ENCODE measurements at places on chromosomes 5 and 9.

- peak; percentile 30 for DNase-seq
These were observed 4.6 kb upstream of the CTNNA1 start for GRCh38 chr5:138748630-138749081.

DNA sequence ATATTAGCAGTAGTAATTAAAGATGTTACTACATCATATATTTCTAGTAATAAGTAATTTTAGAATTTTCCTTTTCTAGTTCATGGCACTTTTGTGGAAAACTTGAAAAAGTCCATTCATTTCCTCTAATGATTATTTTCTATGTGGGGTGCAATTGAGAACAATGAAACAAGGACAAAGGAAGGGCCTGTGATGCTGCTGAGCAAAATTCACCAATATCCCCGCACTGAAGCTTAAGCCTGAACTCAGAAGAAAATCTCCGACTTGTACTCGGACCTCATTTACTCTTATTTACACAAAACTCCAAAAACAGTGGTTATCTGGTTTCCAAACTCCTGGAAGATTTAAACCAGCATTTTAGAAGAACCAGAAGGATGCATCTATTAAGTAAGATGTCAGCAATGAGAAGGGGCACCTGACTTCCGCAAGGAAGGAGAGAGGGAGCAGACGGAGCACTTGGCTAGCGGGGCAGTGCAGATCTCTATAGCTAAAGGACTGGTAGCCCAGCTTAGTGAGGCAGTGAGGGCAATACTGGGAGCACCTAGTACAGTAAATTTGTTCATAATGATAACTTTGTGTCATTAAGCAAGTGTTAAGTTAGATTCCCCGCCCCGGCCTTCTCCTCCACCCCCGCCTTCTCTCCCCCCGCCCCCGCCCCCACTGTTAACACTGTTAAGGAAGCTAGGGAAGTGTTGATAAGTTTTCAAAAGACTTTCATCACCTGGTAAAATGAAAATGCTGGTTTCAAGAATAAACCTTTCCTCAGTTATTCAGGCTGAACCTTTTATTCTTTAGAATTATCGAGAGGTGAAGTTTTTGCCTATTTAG, 123.3 kb downstream of the ZSWIM6 start:
- DNase-seq, result no peak

DNA sequence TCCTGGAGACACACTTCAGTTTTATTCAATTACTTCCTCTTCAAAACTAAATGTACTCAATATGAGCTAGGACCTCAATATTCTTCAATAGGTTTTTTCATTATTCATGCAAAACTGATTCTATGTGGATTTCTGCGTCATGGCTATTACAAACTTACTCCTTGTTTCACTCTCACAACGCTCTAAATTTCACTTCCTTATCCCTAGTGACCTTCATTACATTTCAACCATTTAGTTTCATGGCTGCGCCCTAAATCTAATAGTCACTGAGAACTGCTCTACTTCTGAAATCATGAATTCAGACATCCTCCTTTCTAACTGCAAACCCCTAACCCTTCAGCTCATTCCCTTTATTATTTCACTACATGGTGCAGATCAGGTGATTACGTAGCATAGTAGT, 93.9 kb downstream of the SLC25A46 start:
- DNase-seq, result no peak

- DNase-seq, result no peak
These were observed 376 bp downstream of the ANKRD18B start for GRCh38 chr9:33524306-33524947.

DNA sequence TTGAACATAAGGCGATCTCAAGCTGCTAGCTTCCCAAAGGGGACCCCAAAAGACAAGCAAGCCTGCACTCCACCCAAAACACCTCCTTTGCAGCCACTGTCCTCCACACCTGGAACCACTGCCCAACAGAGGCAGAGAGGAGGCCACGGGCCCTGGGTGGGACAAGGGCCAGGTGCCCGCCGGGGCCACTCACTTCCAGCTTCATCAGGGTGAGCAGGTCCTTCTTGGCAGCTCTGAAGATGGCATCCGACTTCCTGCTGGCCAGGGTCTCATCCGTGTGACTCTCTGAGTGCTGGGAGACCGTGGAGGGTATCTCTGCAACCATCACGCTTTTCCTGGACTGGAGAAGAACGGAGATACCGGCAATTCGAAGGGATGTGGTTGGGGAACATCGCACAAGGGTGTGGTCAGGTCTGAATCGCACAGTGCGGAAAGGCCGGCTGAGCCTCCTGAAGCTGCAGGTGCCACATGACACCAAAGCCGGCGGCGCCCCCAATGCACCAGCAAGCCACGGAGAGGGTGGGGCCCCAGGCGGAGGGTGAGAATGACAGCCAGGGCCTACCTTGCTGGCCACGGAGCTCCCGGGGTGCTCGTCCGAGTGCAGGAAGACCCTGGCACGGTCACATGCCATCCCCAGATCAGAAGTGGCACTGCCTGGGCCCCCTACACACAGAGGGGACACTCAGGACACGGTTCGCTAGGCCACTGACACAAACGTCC, 44.6 kb downstream of the PNPLA7 start:
- no peak for DNase-seq

DNA sequence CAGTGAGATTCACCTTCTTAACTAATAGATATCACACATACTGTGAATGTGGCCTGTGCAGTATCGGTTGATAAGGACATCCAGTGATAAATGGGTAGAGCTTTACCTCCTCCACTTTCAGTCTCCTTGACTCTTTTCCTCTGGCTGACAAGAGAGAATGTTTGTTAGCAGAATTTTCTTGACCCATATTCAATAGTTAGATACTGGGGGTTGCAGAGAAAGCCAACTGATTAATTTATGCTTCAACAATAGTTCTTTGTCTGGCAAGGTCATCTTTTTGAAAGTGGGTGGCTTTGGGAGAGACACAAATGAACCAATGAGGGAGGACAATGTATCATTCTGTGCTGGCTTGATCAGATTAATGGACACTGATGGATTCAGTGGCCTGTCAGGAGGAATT, 30.3 kb downstream of the TTC23L start:
- DNase-seq, result no peak

- DNase-seq, result no peak
These were observed 14.5 kb upstream of the COL27A1 start for GRCh38 chr9:114140850-114141249.

DNA sequence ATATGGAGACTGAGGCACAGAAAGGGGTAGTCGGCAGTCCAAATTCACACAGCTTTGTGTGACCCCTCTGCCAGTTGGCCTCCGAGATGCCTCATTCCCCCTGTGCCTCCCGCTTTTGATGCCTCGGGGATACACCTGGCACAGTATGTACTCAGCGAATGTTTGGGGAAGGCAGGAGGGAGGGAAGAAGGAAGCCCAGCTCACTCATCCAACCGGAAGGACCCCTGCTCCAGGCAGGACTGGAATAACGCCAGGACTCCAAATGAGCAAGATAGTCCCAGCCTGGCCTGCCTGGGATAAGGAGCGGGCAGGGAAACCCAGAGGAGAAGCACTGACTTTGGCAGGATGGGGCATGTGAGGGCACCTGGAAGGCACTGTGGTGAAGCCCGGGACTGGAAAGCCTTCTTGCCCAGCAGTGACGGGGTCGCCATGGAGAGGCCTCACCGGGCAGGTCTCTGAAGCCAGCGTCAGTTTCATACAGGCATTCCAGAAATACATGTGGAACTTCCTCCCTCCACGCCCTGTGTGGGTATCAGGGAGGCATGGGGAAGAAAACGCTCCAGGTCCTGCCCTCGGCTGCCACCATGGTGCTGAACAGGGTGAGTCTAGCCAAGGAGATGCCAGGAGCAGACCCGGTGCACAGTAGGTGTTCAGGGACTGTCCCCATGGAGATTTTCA, 20.3 kb downstream of the LMX1B start:
- no peak for DNase-seq

DNA sequence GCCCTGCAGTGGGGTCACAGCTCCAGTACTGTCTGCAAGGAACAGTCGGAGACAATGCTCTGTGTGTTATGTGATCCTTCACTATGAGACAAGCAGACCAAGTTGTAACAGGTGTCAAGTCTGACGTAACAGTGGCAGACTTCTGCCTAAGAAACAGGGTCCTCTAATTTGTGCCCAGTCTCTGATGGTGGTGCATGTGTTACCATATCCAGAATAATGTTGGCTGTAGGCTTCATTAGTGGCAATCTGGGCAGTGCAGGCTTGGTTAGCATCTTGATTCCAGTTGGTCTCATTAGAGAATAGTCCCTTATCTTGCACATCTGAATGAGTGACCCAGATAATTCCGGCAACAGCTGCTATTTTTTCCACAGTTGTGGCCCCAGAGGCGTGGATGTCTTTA, 33.8 kb downstream of the ZNF131 start:
- DNase-seq, result no peak

GRCh38 chr5:8601831-8602354, 732.9 kb downstream of the MTRR start:
- DNase-seq, result no peak

DNA sequence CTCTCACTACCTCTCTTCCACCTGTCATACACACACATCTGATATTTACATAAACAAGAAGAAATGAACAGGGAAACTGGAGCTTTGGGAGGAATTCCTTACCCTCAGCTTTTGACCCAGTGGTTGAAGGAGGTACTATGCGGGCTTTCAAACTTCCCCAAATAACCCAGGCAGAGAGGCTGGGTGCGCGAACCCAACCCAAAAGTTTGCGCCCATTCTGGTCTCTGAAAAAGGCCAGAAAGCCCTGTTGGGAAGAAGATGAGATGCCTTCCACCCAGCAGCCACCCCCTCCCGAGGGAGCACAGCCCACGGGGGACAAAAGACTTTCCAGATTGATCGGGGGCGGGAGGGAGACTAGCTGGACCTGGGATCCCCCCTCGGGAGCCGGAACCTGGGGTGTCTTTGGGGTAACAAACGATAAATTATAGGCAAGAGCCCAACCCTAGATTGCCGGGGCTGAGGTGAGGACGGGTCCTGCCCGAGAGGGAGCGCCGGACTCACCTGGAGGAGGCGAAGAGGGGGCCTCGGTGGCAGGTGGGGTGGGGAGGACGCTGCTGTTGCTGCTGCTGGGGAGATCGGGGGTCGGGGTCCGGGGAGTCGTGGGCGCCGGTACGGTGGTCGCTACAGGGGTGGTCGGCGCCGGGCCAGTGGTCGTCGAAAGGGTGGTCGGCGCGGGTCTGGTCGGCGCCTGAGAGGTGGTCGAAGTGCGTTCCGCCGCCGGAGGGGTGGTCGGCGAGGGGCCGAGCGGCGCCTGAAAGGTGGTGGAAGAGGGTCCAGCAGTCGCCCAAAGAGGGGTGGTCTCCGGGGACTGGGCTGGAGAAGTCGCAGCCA, 798 bp downstream of the MEGF9 start:
- DNase-seq, result no peak

DNA sequence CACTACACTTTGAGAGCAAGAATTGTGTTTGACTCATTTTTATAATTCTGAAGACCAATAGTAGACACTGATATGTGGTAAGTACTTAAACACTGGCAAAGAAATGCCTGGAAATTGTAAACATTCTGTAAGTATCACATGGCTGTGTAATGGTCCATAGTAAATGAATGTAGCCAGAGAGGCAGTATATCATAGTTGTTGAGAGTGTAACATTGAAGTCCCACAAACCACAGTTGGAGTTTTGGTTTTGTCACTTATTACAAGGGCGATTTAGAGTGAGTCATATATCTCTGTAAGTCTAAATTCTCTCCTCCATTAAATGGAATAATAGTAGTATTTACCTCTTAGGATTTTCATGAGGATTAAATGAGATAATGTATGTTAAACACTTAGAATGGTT, 181.1 kb upstream of the MEF2C start:
- no peak for DNase-seq

DNA sequence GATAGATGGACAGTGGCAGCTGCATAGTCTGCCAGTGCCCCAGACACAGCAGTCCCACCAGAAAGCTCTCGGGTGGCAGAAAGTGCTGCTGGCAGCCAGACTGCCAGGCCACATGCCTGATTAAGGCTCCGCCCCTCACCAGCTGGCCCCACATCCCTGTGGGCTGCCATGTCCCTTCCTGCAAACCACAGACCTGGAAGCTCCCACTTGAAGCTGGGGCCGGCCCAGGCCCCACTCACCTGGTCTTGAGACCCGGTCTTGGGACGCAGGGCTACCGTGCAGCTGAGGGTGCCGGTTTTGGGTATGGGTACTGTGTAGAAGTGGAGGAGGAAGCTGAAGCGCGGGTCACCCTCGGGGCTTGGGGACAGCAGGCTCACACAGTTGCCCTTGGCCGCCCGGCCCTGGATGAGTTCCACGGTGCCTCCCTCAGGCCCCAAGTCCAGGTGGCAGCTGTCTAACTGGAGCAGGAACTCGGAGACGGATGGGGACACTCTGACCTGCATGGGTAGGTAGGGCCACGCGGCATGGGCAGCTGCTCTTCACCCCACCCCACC, 15.3 kb downstream of the FPGS start:
- no peak for DNase-seq

DNA sequence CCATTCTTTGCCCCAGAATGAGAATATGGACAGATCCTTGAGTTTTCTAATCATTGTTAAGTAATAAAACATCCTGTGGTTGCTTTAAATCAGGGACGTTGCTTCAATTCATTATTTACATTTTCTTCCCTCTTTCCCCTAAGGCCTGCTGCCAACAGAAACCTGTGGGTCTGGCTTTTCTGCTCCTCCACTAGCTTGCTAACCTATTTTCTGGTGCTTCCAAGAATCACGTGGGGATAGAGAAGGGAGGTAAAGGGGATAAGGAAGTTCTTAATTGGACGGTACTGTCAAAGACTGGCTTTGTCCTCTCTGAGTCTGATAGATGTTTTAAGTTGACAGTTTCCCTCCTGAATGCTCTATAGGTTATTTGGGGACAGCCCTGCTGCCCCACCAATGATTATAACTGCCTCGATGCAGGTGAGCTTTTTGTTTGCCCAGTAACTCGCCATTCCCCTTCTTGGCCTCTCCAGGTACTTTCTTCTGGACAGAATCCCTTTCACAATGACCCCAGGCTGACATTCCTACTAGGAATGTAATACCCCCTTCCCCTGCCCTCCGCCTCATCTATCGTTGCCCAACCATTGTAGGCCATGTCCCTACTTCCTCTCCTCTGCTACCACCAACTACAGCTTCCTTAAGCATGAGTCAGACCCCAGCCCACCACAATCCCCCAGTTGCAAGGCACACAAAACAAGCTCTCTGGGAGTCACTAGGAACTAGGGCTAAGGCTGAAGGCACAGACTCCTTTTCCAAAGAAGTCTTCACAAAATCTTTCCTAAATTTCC, 19.9 kb upstream of the CPEB4 start:
- DNase-seq, result peak; percentile 42

GRCh38 chr5:97979740-97980139, 793.7 kb upstream of the RGMB start:
- peak; percentile 91 for DNase-seq

DNA sequence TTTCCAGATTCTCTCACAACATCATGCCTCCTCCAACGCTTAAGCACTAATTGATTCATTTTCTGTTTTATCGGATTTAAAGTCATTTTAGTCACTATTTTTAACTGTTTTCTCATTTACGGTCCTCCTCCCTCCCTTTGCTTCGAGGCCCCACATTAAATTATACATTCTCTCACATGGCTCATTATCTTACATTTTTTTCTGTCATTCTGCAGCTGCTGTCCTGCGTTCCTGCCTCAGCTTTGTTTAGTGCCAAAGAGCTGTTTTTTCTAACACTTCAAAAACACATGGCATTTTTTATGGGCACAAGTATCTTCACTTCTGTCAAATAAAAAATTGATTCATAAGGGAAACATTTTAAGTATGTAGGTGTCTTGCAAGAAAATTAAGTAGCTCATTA, 130.1 kb upstream of the FST start:
- no peak for DNase-seq
